ENCODE measurements at places on chromosomes 2 and 18.

DNA sequence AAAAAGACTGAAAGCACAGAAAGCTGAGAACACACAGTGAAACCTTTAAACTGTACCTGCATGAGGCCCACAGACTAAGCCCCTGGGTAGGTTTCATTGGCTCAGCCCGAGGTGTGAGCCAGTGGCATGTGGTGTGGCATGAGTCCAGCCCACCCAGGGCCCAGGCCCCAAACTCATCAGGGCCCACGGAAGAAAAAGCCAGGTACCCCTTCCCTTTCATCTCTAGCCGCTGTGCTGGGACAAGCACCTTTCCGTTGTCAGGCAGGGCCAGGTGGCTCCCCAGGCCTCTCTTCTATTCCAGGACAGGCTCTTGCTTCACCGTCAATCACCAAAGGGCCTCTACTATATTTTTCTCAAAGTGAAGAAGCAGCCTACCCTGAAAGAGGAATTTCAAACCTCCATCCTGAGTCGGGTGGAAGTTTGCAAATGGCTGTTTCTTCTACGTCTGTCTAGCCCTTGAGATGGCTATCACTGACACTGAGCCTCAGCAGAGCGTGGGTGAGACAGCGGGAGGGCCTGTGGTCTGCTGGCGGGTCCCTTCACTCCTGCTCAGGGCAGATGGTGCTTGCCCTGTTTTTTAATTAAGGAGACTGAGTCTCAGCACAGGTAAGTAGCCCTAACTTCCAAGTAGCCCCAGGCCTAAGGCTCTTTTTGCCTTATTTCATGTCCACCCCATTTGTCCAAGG is 8.6 kb downstream of the DNAJB2 start:
- DNase-seq = no peak

DNA sequence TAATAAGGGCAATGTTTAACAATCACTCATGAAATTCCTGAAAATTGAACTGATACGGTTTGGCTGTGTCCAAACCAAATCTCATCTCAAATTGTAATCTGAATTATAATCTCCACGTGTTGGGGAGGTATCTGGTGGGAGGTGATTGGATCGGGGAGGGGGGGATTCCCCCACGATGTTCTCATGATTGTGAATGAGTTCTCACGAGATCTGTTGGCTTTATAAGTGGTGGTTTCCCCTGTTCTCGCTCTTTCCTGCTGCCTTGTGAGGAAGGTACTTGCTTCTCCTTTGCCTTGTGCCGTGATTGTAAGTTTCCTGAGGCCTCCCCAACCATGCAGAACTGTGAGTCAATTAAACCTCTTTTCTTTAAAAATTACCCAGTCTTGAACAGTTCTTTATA is 34.0 kb upstream of the SKOR2 start:
- no peak for DNase-seq

DNA sequence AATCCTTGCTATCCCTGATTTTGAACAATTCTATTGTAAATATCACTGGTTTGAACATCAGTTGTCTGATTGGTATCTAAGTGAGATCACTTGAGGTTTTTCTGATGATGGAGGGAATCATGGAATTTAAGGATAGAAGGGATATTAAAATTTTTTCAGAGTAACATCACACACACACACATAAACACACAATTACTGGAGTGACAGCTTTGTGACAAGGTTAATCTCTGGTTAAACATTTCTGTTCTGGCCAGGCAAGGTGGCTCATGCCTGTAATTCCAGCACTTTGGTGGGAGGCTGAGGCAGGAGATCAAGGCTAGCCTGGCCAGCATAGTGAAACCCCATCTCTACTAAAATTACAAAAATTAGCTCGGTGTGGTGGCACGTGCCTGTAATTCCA is 85.3 kb downstream of the SOCS6 start:
- DNase-seq = no peak

- no peak for DNase-seq
Measured at GRCh38 chr2:240138254-240138984, 2.0 kb downstream of the OTOS start.

DNA sequence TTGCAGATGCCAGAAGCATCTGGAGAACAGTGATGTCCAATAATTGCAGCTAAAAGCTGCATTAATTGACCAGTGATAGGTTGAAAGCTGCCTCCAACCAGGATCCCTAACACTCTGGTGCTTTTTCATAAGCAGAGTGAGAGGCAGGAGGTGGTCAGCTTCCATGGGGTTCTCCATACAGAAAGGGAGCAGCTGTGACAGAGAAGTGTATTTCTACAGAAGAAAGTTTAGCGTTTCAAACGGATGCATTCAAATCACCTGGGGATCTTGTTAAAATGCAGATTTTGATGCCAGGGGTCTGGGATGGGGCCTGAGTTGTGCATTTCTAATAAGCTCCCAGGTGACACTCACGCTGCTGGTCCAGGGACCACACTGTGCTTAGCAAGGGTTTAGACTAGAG is 216.5 kb upstream of the NRP2 start:
- DNase-seq = no peak

- DNase-seq = no peak
Measured at GRCh38 chr2:200765995-200766660, 45.6 kb upstream of the BZW1 start.

GRCh38 chr18:50659091-50660003 is 99.5 kb downstream of the MAPK4 start:
- no peak for DNase-seq

- DNase-seq = no peak
Measured at GRCh38 chr2:74290466-74291217, 52.6 kb downstream of the SLC4A5 start.

GRCh38 chr2:152875701-152876695 is 157.6 kb downstream of the ARL6IP6 start:
- no peak for DNase-seq

DNA sequence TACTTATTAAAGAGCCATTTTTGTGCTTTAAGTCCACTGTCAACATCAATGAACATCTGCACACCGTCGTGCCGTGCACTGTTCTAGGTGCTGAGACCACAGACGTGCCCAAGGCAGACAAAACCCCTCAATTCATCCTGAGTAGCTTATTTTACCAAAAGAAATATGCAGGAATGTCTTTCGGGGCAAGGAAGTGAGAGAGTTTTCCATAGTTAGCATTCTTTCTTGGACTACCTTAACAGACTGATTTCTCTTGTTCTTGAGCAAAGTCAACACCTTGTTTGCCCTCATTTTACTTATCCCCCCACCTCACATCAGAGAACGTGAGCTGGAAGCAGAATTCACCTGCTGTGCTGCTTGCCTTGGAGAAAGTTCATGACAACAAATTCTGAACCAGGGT is 69.3 kb downstream of the GATA6 start:
- DNase-seq = no peak

- no peak for DNase-seq
Measured at GRCh38 chr2:25517701-25518100, 155.7 kb downstream of the DTNB start.

- no peak for DNase-seq
Measured at GRCh38 chr2:17429130-17429529, 89.1 kb downstream of the RAD51AP2 start.

DNA sequence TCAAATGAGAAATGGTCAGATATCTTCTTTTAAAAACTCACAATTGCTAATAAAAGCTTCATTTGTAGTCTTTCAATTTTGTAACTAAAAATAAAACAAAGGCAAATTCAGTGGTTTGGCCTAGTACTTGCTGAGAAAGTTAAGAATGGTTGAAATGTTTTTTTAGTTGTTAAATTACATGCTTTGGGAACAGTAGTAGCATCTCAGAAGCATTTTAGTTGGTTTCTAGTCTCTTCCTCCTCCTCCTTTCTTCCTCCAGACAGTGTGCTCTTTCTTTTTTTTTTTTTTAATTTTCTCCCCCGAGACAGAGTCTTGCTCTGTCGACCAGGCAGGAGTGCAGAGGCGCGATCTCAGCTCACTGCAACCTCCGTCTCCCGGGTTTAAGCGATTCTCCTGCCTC is 9.8 kb downstream of the TRAK2 start:
- DNase-seq = no peak

DNA sequence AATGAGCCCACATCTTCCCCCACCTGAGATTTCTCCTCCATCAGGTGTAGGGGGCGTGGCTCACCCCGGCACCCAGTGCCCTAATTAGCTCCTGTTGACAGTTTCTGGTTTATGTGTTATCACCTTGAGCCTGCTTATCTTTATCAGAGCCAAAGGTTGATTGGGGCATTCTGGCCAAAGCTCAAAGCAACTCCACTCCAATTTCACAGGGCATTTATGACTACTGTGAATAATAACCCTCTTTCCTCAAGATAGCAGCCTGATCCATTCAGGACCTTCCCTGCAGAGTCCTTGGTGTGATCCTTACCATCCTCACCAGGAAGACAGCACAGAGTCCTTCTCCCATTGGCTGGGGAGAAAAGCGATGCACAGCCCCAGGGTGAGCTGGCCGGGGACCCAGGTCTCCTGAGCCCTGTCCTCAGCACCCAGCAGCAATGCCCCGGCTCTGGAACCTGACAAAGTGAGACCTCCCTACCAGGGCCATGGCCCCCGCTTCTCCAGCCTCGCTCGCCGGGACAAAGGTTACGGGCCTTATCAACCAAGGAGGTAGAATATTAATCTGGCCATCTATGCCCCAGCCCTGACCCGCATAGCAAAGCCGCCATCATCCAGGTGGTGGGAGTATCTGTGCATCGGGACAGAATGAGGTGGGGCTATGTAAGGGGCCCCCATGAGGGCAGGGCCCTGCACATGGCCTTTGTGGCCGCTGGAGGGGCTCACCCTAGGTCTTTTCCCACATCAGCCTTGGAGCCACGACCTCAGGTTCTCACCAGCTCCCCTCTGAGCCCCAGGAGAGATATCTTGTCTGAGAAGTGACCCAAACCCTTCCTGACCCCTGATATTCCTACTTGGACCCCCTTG is 64.5 kb downstream of the ZFP36L2 start:
- DNase-seq = no peak

Measured in stimulated activated CD8-positive, alpha-beta memory T cell treated with anti-CD3 and anti-CD28 coated beads, Interleukin-7, amount 100 ng/mL, for 4 hours (primary cell).